ENCODE measurements at places on chromosomes 5 and 9.

GRCh38 chr9:132582786-132583583 lies 579 bp downstream of the BARHL1 start:
- DNase-seq, result no peak

- DNase-seq, result no peak
Observed at GRCh38 chr5:80754900-80755299, 100.1 kb upstream of the DHFR start.

DNA sequence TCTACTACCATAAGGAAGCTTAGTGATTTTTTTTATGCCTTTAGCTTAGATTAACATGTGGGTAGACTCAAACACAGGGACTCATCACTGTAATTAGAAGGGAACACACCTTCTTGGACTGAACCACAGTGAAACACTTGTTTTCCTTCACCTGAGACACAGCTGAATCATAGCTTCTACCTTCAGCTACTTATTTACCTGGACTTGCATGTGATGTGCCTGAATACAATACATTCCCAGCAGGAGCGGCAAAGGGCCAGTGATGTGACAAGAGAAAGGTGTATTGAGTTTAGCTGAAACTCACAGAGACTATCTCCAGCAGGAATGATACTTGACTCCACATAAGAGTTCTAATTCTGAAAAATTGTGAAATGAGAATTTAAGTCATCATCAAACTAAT lies 37.8 kb downstream of the GRAMD2B start:
- DNase-seq, result no peak

DNA sequence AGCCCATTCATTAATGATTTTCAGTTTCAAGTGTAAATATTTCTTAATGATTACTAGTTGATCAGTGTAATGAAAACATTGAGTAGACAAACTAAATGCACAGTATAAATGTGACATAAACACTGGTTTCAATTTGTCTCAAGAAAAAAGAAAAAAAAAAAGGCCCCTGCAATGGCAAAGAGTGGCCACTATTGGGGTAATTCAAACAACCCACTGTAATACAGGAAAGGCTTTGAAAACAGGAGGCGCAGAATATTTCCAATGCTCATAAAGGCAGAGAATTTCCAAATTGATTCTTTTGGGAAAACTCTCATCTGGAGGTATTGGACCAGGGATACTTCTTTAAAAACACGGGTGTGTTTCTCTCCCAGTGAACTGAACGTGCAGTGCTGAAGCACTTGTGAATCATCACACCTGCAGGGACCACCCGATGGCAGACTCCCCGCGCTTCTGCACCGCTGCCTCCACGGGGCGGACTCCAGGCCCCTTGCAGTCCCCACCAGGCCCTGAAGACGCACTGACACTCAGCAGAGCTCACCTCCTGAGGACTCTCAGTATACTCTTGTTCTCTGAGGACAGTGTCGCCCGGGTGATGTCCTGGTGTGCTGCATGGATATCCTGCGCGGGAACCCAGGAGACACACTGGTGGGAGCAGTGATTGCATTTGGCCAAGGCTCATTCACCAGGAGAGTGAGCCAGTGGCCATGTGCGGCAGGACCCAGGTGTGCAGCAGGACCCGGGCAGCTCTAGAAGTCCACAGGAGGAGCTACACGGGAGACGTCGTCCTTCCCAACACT lies 227.6 kb upstream of the IRX4 start:
- no peak for DNase-seq

GRCh38 chr5:50365426-50366251 lies 75.4 kb downstream of the EMB start:
- DNase-seq, result no peak

GRCh38 chr9:7844242-7844641 lies 44.7 kb upstream of the DMAC1 start:
- DNase-seq, result peak; percentile 23
